ENCODE measurements at places on chromosomes 12 and 14.

GRCh38 chr12:77814386-77814785 lies 16.3 kb upstream of the NAV3 start:
- no peak for DNase-seq

DNA sequence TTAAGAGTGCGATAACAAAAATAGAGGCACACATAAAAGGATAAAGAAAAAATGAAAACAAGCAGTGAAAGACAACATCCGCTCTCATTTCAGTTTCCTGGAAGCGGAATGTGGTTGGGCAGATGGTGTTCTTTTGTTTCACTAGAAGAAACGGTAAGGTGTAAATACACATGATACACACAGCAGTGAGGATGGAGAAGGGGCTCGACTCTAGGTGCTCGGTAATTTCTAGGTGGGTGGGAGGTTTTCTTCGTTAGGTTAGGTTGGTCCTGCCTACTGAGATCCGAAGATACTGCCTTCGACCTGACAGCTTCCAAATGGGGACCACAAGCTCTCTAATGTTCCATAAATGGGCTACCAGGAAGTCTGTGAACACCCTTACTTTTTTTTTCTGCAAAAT lies 1082.5 kb downstream of the BCL11B start:
- DNase-seq: no peak

GRCh38 chr12:132152411-132152821 lies 8.2 kb downstream of the NOC4L start:
- DNase-seq: no peak

DNA sequence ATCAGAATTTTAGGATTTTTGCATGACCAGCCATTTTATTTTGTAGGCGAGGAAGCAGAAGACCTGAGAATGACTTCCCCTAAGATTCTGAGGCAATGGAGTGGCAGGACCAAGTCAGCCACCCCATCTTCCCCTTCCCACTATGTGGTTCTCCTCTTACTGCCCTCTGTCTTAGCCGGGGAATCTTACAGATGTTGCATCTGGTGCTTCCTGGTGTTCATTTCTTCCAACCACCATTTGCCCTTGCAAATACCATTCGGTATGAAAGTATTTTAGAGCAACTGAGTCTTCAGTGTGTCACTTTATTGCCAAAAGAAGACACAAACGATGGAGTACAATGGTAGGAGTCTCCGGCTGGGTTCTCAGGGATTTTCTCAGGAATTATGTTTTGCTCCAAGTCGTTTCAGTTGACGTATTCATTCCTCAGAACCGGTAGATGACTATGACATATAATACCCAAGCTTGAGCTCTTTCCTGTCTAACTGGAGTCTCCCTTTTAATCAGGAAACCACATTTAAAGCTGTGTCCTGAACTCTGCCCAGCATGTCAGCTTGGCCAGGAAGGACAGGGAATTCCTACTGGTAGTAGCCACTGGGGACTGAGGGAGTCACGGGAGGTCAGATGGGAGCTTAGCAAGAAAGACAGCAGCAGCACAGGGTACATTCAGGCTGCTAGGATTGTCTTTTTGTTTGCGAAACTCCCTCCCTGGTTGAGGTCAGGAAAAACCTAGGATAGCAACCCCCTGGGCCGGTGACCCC lies 87.0 kb downstream of the SAMD4A start:
- DNase-seq: no peak

- no peak for DNase-seq
These were observed 45.0 kb downstream of the SMOC1 start for GRCh38 chr14:69924201-69924600.

- DNase-seq: no peak
These were observed 358.6 kb downstream of the SYT1 start for GRCh38 chr12:79223210-79223609.
